ENCODE measurements at places on chromosomes 7 and 10. TPM values are rescaled to one million over a fixed set of nuclear protein-coding genes. Genes with fewer than 3 reads are reported as not detected.
A peak's percentile ranks its signal among the peaks of the same experiment; 100 is the strongest.

GRCh38 chr10:84196941-84197340 lies 2.6 kb downstream of the CDHR1 start:
- DNase-seq, result no peak

- DNase-seq, result no peak
Observed at GRCh38 chr7:29102558-29103151, 43.7 kb downstream of the CPVL start.

The XRCC2 gene
- polyA plus RNA-seq, result 7.4 TPM

The SPDYE16 gene
- polyA plus RNA-seq, result 2.3 TPM

DNA sequence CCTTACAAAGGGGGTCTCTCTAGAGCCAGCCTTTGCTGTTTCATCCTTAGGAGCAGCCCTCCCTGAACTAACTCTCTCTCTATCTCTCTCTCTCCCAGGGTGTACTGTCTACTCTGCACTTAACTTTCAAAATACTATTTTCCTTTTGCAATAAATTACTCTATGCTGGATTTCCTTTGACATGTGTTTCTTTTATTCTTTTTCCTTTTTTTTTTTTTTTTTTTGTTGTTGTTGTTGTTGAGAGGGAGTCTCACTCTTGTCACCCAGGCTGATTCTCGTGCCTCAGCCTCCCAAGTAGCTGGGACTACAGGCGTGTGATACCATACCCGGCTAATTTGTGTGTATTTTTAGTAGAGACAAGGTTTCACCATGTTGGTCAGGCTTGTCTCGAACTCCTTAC lies 1.5 kb upstream of the ZNF3 start:
- DNase-seq, result no peak

The ANKRD22 gene
- 0.60 TPM for polyA plus RNA-seq

DNA sequence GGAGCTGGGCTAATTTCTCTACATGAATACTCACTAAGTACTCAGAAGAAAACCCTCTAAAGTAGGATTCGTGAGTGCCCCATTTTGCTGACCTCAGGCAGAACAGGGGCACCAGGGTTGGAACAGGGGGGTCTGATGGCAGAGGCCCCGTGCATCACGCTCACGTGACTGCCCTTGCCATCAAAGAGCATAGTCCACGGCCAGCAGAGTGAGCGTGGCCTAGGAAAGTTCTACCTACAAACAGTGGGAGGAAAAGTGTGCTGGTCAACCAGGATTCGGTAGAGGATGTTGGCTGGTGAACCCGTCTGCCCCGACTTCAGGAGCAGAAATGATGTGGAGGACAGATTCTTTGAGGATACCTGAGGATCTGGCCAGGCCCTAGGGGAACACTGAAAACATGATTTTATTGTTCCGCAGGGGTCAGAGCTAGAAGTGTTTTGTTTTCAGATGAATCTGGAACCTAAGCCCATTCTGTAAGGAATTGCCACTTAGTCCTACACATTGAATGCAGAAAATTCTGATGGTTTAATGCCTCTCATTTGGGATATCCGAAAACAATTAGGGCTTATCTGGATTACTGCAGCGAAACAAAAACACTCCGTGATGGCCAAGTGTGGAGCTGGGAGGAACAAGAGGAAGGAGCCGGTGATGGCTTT lies 138.8 kb upstream of the SHH start:
- no peak for DNase-seq

- DNase-seq, result peak; percentile 74
Observed at GRCh38 chr7:47371733-47372368, 210.1 kb downstream of the TNS3 start.

- DNase-seq, result no peak
Observed at GRCh38 chr10:30719832-30720231, 90.3 kb upstream of the LYZL2 start.

GRCh38 chr7:94741179-94741578 lies 85.2 kb upstream of the SGCE start:
- DNase-seq, result no peak

GRCh38 chr7:46157931-46158330 lies 236.9 kb upstream of the IGFBP3 start:
- DNase-seq, result no peak

- DNase-seq, result no peak
Observed at GRCh38 chr10:43874984-43875383, 226.3 kb upstream of the ZNF32 start.

The CFAP69 gene
- 13.5 TPM for polyA plus RNA-seq

The AP4M1 gene
- 23.7 TPM for polyA plus RNA-seq

- DNase-seq, result no peak
Observed at GRCh38 chr10:1155791-1156615, 99.8 kb downstream of the WDR37 start.

DNA sequence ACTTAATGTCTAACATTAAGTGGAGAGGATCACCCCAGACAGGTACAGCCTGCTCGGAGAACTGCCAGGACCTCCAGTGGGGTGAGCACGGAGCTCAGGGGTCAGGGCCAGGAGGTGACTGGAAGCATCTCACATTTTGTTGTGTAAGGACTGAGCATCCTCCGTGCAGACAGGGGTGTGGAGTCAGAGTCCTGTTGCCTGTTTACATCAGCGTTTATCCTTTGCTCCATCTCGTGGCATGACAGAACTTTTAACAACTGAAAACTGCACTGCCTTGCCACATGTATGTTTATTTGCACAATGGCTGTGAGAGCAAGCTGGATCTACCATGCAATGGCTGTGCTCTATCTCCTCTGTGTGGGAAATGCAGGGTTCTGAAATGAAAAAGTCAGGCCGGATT lies 175.4 kb upstream of the AKR1E2 start:
- no peak for DNase-seq

- DNase-seq, result no peak
Observed at GRCh38 chr10:17028798-17029197, 100.8 kb downstream of the CUBN start.

GRCh38 chr10:97643441-97643985 lies 3.0 kb downstream of the PI4K2A start:
- DNase-seq, result no peak

GRCh38 chr7:38187794-38188440 lies 9.9 kb downstream of the STARD3NL start:
- DNase-seq, result no peak

- DNase-seq, result peak; percentile 91
Observed at GRCh38 chr10:14878266-14879123, at the start of gene SUV39H2. Gene SUV39H2, plus strand, starts transcription at chr10:14878866. Its CDS starts 23 bp downstream, at chr10:14878889.

DNA sequence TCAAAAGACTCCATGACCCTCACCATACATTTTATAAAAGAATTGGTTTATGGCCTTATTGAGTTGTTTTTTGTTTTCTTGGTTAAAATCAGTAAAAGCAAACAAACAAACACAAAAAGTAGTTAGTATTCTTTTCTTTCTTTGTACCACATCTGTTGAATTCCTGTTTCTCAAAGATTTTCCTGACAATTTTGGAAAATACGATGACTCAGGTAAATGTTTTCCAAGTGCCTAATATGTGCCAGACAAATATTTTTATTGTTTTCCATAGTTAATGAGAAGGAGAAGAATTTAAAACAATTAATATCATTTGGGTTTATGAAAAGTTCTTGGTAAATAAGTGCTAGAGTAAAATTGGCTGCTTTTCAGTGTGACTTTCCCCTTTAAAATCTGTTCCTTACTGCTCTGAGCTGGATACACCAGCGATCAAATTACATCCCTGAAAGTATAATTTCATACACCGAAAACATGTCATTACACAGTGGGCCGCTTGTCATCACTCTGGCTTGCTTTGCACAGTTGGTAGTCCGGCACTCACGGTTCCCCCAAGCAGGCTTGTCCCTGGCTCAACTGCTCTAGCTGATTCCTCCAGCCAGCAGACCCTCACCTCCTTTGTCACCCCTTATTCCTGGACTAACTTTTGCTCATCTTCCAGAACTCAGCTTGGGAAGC lies 80.5 kb downstream of the TBXAS1 start:
- DNase-seq, result no peak

DNA sequence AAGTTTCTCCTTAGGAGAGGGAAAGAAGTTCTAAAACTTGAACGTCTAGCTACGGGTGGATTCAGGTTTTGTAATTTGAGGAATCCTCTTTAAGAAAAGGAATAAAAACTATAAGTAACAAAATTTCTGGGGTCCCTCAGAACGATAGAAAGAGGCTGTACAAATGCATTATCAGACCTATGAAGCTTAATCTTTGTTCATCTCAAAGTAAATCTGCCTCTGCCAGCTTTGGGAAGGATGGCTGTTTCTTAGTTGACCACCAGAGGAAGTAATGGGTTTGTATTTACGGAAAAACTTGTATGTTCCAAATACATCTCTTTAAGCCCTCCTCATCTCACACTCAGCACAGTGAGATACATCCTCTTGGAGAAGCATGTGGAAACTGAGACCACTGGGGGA lies 864 bp downstream of the PSTK start:
- DNase-seq, result no peak

GRCh38 chr10:102283890-102284289 lies 38.6 kb downstream of the GBF1 start:
- DNase-seq, result no peak

The CADPS2 gene
- 47.6 TPM for polyA plus RNA-seq

DNA sequence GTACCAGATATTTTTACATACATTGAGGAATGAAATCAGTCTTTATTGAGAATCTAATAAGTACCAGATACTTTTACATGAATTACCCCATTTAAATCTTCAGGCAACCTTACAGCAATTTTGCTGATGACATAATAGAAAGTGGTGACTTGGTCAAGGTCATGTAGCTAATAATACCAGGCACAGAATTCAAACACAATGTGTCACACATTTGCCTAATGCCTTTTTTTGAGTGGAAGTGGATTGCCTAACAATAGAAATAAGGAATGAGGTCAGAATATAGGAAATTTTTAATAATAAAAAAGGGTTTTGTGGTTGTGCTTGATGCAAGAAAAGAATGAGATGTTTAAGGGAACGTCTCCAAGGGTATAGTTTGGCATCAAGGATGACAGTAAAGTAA lies 466.6 kb upstream of the IGFBP3 start:
- no peak for DNase-seq

GRCh38 chr7:9488555-9488954 lies 1055.1 kb downstream of the NXPH1 start:
- DNase-seq, result no peak

The EN2 gene
- 0.62 TPM for polyA plus RNA-seq

DNA sequence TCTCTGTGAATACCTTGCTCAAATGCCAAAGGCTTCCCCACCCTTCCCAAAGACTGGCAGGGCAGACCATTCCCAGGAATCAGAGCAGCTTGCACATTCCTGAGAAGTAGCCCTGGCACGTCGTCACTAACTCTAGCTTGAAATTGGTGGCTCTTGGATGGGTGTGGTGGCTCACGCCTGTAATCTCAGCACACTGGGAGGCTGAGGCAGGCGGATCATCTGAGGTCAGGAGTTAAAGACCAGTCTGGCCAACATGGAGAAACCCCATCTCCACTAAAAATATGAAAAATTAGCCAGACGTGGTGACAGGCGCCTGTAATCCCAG lies 108.2 kb upstream of the MPP7 start:
- DNase-seq, result no peak

The TAF3 gene
- polyA plus RNA-seq, result 11.6 TPM

GRCh38 chr7:155835446-155836215 lies 23.4 kb upstream of the SHH start:
- no peak for DNase-seq

The ZNF425 gene
- polyA plus RNA-seq, result 9.1 TPM
